ENCODE measurements at places on chromosomes 16 and 17.

- no peak for DNase-seq
Measured at GRCh38 chr17:48718761-48719641, 3.3 kb downstream of the PRAC1 start.

GRCh38 chr17:76160896-76161528, 20.0 kb upstream of the FOXJ1 start:
- DNase-seq = no peak

DNA sequence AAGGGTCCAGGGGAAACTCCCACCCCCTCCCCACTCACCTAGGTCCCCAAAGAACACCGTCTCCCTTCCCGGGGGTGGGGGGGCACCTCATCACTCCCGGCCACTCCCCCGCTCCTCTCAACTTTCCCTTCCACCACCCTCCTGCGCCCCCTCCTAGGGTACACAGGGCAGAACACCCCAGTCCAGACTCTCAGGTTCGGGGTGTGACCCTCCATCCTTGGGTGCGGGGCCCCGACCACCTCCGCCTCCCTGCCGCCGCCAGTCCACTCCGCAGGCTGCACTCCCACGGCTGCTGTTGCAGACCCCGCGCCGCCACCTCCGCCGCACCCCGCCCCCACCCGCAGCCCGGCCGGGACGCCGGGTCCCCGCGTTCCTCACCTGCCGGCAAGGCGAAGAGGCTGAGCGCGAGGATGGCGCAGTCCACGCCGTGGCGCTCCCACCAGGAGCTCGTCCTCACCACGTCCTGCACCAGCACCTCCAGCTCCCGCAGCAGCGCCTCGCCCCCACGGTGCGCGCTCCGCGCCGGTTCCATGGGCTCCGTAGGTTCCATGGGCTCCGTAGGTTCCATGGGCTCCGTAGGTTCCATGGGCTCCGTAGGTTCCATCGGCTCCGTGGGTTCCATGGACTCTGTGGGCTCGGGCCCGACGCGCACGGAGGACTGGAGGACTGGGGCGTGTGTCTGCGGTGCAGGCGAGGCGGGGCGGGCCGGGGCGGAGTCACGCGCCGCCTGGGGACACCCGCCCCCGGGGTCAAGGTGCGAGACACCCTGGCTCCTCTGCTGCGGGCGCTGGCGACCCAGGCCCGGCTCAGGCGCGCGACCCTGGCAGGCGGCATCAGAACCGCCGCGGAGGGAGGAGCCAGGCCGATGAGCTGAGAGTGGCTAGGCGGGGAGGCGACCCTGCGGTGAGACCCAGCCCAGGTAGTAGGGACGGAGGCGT, at the start of gene FADS6:
Gene FADS6 (minus strand): TSS at position 660 of the 938 bp plus-strand sequence. CDS start 38 bp downstream, at position 622.
- DNase-seq = no peak

- DNase-seq = peak; percentile 68
Measured at GRCh38 chr17:17204041-17204591, 2.0 kb downstream of the PLD6 start.

GRCh38 chr16:48537275-48537674, 72.7 kb downstream of the N4BP1 start:
- no peak for DNase-seq

GRCh38 chr16:75219088-75219487, 300 bp downstream of the CTRB1 start:
- no peak for DNase-seq

DNA sequence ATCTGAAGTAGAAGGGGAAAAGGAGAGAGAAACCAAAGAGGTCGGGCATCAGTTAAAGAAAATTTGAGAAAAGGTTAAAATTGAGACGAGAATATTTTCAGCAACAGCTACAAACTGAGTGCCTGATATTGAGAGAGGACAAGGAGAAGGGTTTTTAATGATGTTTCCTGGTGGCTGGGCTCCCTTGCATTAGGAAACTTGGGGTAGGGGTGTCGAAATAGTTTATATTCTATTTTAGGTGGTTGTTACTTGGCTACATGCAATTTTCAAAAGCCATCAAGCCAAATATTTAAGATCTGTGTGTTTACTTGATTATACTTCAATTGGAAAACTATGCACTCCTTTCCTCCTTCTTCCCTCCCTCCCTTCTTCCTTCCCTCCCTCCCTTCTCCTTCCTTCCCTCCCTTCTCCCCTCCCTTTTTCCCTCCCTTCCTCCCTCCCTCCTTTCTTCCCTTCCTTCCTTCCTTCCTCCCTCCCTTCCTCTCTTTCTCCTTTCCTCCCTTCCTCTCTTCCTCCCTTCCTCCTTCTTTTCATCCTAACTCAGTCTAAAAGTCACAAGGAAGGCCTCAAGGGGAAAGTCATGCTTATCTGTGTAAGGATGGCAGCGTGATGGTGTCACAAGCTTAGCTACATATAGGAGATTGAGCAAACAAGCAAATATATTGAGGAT, 1.8 kb upstream of the APOH start:
- DNase-seq = no peak

- peak; percentile 30 for DNase-seq
Measured at GRCh38 chr16:10297341-10298006, 88.4 kb upstream of the ATF7IP2 start.

- no peak for DNase-seq
Measured at GRCh38 chr17:37322826-37323561, 52.8 kb upstream of the C17orf78 start.

GRCh38 chr17:50332196-50332595, 13.7 kb upstream of the XYLT2 start:
- DNase-seq = no peak

DNA sequence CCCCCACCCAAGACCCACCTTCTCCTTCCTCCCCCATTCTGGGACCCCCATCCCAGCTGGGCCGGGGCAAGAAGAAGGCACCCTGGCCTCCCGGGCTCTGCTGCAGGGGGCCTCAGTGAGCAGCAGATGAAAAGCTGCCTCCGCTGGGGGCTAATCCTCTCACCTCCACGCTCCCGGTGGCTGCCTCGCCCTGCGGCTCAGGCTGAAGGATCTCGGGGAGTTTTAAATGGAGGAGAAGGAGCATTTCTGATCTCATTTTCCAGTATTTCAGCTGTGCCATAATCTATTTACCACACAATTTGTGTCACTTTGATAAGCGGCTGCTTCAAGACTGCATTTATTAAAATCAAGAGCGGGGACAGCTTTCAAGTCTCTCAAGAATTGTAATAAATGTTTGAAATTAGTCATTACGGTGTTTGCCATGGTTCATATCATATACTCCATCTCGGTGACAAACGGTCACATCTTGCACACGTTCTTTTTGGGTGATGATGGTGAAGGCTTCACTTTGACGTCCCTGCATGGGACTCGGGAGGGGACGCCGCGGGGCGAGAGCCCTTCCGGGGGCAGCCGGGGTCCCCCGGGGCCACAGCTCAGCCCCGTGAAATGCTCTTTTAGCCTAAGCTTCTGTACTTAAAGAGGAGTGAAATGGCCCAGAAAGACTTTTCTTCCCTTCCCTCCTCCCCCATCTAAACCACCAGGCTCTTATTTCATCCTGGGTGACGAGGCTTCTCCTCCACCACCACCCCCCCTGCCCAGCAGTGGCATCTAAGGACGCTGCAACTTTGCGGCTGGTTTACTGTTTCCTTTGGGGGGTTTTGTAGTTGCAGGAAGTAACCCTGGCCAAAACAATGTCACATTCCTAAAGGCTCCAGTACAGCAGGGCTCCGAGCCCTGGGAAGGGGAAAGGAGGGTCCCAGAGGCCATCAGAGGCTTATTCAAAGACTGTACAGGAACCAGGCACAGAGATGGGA, 313.1 kb upstream of the TNRC6C start:
- DNase-seq = no peak

DNA sequence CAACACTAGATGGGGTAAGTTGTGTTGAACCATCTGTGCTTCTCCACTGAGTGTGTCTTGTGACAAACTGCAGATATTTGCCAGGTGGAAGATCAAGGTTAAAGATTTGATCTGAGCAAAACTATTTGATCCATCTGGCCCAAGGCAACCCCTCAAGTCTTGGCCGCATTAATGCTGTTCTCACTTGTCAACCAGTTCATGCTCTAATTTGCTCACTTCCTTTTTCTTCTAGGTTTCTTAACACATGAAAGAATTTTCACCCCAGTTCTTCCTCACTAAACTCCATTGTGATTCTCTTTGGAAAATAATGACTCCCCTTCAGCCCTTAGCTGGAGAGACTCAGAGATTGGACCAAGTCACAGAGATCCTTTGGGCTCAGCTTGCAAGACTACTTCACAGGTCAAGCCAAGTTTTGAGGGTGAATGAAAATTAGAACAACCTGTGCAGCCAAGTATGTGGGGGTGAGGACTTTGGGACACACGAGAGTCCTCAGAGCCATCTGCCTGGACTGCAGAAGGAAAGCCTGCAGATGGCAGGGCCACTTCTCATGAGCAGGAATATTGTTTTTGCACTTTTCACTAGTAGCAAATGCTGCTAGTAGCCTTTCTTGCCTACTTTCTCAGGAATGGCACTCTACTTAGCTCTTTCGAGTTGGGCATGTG, 166.5 kb downstream of the AXIN2 start:
- no peak for DNase-seq

- DNase-seq = no peak
Measured at GRCh38 chr17:9755083-9755482, 36.3 kb downstream of the DHRS7C start.

DNA sequence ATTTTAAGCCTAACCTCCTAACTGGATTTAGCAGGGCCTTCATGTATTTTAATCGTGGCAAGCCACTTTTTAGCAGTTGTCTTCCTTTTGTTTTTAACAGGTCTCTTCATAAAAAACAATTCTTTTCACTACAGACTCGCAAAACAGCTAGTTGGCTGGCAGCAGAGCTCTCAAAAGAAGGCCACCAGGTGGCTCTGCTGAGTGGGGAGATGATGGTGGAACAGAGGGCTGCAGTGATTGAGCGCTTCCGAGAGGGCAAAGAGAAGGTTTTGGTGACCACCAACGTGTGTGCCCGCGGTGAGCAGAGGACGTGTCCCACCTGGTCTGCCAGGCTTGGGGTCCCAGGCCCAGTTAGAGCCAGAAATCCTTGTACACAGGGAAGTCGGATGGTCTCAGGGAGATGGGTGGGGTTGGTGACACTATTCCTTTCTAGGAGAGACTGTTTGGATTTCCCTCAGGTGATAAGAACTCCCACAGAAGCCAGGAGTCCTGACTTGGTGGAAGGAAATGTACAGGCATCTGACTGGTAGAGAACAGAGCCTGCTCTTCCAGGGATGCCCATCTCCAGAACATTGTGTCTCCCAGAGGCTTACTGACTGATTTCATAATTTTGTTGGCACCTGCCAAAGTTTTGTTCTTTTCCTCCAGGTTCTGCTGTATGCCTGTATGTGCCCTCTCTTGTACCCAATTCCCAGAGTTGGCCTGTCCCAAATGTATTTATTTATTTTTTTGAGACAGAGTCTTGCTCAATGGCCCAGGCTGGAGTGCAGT, 14.9 kb upstream of the DDX19A start:
- no peak for DNase-seq

GRCh38 chr16:10987361-10988163, 43.2 kb downstream of the CLEC16A start:
- no peak for DNase-seq

DNA sequence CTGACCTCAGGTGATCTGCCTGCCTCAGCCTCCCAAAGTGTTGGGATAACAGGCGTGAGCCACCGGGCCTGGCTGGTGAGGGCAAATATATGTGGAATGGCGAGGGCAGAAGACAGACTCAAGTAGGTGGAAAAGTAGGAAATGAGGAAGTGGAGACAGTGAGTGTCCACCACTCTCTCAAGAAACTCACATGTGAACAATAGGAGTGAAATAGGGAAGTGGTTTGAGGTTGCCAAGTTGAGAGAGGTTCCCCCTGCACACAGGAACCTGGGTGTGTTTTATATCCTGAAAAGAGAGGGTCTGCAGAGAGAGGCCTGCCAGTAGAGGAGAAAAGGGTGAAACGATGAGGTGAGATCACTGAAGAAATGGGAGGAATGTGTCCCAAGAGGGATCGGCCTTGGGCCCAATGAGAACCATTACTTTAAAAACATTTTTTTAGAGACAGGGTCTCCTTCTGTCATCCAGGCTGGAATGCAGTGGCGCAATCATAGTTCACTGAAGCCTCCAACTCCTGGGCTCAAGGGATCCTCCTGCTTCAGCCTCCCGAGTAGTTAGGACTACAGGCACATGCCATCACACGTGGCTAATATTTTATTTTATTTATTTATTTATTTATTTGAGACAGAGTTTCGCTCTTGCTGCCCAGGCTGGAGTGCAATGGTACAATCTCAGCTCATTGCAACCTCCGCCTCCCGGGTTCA, 17.1 kb upstream of the CORO1A start:
- DNase-seq = no peak

GRCh38 chr17:68601565-68602288, 560 bp upstream of the FAM20A start:
- no peak for DNase-seq
